CD4-positive, alpha-beta T cell treated with Interleukin-15 for 1 hour (primary cell): ENCODE measurements at places on chromosomes 7 and 10.

GRCh38 chr10:31116226-31116625, 84.6 kb upstream of the ZNF438 start:
- no peak for DNase-seq

GRCh38 chr10:112227331-112227987, 43.9 kb upstream of the GPAM start:
- no peak for DNase-seq

DNA sequence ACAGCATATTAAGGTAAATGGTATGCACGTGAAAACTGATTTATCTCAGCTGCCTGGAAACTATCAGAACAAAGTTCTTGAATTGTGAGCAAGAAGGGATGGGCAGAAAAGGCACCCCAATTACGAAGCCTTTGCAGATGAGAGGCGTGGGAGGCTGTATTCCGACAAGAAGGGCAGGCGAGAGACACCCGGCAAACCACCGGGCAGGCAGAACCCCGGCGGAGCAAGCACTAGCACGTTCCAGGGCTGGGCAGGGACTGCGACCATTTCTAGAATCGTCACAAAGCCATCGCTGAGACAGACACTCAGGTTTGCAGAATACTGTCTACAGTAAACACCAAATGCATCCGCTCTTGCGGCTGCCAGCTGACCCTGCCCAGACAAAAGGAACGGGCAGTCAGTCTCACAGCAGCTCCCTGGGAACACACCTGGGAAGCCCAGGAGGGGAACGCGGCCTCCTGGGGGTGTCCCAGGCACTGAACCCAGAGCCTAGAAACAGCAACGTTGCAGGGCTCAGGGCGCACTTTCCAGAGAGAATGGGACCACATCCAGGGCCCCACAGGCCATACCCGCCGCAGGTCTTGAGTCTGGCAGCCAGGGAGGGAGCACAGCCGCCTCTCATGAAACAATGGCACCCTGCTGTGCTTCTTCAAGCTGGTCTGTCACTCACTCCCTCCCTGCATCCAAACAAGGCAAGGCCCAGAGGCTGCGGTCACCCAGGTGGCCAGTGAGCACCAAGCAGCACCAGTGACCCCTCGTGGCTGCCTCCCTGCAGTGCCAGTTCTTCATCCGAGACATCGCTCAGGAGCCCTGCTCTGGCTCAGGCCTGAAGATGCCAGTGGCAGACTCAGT, 261.9 kb downstream of the PTPRN2 start:
- DNase-seq, result peak; percentile 16

GRCh38 chr10:114195079-114195478, 15.9 kb downstream of the TDRD1 start:
- no peak for DNase-seq
